ENCODE measurements at places on chromosomes 1 and 21.

DNA sequence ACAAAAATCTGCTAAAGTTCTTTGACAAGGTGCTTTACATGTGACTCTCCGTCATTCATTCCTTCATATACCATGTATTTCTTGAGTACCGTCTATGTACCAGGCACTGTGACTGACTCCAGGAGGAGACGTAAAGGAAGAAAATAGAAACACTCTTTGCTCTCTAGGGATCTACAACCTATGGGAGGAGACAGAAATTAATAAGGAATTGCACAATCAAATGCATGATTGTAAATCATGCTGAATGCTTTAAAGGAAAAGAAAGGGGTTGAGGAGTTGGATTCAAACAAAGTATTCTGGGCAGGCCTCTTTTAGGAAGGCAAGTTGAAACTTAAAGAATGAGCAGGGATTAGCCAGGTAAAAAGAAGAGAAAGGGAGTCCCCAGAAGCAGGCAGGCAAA, 239.1 kb upstream of the FGGY start:
- no peak for DNase-seq

GRCh38 chr1:145985502-145986439, 10.6 kb downstream of the TXNIP start:
- no peak for DNase-seq

GRCh38 chr1:18203645-18204044, 96.0 kb downstream of the IGSF21 start:
- no peak for DNase-seq

- DNase-seq = no peak
Measured at GRCh38 chr1:12756273-12756672, 10.3 kb downstream of the CFAP107 start.

DNA sequence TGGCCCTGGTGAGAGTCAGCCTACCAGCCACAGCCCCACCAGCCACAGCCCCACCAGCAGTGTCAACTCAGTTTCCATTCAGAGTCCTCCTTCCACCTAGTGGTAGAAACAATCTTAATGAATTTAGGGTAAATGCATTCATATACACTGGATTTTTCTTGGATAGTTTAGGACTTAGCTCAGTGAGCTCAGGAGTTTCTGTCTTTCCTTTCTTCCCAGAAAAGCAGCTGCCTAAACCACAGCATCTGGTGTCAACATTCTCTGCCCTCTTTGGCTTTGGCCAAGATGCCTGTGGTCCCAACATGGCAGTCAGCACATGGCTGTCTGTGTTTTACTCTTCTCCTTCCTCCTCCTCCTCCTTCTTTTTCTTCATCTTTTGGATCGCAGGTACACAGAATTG, 94.0 kb downstream of the CLIC6 start:
- DNase-seq = no peak

GRCh38 chr21:36700295-36700970, 1.5 kb downstream of the SIM2 start:
- DNase-seq = no peak

- no peak for DNase-seq
Measured at GRCh38 chr21:18801468-18801867, 397.9 kb upstream of the TMPRSS15 start.

- peak; percentile 40 for DNase-seq
Measured at GRCh38 chr1:205930799-205931281, 12.4 kb downstream of the SLC26A9 start.

DNA sequence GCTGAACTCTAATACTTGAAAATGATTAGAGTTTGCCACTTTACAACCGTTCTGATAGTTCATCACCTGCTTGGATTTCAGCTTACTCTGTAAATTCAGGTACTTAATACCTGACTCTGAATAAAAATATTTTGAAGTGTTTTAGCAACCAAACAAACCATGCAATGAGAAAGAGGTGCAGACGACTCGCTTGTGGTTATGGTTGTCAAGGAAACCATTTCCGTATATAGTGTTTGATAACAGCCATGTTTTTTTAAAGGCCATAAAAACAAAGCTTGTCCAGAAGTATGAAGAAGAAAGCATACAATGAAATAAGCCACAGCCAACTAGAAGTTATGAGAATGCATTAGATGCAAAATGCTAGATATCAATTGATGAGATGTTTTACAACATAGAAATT, 167.2 kb upstream of the HMCN1 start:
- DNase-seq = no peak

DNA sequence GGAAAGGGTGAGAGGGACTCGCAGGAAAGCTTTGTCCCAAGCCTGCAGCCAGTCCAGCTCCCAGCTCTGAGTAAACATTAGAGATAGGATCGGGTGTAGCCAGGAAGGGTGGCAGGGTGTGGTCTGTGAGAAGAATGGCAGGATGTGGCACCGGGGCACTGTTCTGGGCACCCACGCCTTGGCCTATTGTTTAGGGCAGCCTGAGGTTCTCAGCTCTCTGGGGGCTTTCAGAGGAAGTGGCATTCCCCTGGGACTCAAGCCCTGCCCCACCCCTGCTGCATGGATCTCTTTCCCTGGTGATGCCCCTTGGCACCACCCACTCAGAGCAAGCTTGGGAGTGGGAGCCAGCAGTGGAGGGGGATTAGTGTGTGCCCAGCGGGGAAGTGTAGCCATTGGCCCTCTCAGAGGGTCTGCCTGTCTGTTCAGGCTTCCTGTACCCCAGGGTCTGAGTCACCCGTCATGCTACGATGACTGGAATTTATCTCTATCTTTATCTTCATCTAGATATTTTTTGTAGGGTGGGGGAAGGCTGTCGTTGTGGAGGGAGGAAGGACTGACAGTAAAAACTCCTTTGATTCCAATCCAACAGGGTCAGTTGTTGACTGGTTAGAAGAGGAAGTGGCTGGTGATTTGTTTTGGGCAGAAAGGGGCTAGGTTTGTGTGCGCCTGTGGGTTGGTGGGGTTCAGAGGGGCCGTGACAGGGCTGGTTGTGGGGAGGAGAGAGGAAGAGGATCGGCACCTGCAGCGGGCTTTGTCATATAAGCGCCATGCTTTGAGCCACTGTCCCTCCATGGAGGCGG, 31.6 kb downstream of the SOX13 start:
- no peak for DNase-seq

DNA sequence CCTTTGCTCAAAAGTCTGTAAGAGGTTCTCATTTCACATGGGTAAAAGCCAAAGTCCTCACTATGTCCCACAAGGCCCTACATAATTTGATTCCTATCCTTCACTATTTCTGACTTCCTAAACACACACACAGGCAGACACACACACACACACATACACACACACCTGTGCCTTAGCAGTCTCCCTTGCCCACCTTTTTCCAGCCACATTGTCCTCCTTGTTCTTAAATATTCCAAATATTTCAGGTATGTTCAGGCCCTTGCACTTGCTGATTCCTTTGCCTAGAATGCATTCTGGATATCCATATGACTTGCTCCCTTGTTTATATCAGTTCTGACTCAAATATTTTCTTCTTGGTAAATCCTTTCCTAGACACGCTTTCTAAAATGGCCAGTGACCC, 54.6 kb downstream of the NTNG1 start:
- no peak for DNase-seq

GRCh38 chr1:185244015-185244747, 72.9 kb downstream of the IVNS1ABP start:
- no peak for DNase-seq

- DNase-seq = no peak
Measured at GRCh38 chr1:62024690-62025089, 170.0 kb upstream of the L1TD1 start.

GRCh38 chr1:209577346-209577745, 6.2 kb upstream of the CAMK1G start:
- no peak for DNase-seq

- DNase-seq = no peak
Measured at GRCh38 chr1:51316113-51316845, 14.1 kb downstream of the TTC39A start.

- no peak for DNase-seq
Measured at GRCh38 chr1:211734791-211735190, 59.4 kb upstream of the NEK2 start.

- DNase-seq = no peak
Measured at GRCh38 chr21:30962013-30962412, 76.3 kb downstream of the KRTAP19-8 start.

DNA sequence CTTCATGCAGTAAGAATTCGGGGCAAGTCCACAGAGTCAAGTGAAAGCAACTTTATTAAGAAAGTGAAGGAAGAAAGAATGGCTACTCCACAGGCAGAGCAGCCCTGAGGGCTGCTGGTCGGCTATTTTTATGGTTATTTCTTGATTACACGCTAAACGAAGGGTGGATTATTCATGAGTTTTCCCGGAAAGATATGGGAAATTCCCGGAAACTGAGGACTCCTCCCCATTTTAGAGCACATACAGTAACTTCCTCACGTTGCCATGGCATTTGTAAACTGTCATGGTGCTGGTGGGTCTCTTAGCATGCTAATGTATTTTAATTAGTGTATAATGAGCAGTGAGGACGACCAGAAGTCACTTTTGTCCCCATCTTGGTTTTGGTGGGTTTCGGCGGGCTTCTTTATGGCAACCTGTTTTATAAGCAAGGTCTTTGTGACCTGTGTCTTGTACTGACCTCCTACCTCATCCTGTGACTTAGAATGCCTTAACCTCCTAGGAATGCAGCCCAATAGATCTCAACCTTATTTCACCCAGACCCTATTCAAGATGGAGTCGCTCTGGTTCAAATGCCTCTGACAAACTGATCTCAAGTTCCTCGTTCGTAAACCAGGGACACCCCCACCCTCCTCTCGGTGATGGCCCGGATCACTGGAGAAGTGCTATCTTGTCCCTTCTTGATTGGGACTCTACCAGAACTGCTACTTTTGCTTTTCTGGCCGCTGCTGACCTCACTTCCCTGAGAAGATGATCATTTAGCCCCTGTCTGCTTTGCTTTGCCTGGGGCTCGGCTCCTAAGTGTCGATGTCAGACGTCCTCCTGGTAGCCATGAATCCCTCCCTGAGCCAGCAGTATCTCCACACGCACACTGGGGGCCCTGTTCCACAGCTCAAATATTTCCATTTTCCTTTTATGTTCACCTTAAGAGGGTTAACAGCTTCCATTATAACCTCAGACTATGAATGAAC, 48.8 kb downstream of the CLSTN1 start:
- no peak for DNase-seq

GRCh38 chr1:88327391-88328267, 356.4 kb upstream of the PKN2 start:
- DNase-seq = peak; percentile 51

GRCh38 chr1:211676761-211677160, 1.3 kb upstream of the NEK2 start:
- DNase-seq = no peak

DNA sequence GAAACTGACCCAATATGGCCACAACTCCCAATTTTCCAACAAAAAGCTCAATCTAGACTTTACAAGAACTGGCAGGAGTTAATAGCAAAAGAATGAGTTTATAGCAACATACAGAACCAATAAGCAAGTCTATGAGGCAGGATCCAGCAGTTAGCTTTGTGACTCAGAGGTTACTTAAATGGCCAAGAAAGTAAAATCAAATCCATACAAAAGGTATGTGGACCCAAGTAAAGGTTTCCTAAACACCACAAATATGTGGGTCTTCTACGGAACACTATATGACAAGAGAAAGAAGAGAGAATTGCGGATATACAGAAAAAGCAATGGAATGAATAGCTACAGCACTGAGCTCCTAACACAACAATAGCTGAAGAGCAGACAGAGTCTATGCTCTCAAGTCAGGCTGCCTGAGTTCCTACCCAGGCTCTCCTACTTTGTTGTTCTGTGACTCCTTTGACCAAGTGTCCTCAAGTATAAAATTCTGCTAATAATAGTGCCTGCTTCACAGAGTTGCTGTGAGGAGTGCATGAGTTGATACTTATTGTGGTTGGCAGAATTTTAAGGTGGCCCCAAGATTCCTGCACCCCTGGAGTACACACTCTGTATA, 204.3 kb downstream of the SMYD3 start:
- DNase-seq = no peak

DNA sequence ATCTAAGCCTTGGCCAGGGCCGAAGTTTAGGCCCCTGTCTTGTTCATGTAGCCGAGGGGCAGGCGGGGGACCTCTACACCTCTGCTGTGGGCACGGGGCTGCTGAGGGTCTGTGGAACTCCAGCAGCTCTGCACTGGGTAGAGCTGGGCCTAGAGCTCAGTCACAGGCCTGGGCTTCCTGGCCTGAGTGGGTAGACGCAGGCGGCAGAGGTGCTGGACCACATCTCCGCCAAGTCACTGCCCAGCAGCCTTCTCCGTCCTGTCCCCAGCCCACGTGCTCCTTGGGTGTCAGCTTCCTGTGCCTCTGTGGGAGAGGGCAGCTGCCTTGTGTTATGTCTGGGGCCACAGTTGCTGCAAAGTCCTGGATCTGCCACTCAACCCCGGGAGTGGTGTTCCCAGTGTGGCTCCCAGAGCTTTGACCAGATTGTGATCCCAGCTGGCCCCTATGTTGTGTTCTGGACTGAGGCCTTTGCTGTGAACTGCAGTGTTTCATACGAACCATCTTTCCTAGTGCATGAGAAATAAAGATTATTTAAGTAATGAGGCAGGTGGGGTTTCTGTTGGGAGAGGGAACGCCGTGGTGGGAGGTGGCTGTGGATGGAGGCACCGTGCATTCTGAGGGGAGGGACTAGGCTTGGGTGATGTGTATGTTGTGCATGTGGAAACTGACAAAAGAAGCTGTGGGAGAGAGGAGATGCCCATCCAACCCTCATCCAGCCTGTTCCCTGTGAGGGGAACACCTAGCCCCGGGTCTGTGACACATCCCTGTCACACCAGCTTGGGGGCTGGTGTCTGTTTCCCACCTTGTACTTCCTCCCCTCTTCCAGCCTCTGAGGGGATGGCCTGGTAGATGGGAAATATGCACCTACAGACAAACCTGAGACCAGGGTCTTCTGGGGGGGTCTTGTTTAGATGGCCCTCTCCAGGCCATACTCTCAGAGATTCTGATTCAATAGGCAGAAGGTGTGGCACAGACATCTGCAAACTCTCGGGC, 12.2 kb downstream of the AMPD2 start:
- no peak for DNase-seq

DNA sequence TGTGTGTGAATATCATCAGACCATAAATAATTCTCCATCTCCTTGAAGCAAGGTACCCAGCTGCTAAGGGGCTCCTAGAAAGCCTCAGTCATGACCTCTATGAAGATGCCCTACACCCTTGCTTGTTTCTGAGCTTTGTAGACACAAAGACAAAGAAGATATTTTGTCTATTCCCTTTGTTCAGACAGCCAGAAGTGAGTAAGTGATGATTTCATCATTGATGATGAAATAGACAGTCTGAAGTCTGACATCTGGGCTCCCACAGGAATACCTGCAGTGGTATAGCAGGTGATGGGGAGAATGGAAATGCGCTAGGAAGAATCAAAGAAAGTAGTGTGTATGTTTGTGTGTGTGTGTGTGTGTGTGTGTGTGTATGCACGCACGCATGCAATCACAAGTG, 82.2 kb upstream of the DPT start:
- DNase-seq = no peak

- no peak for DNase-seq
Measured at GRCh38 chr1:236724506-236724905, 38.2 kb downstream of the ACTN2 start.

- DNase-seq = no peak
Measured at GRCh38 chr1:54489627-54490250, 58.3 kb upstream of the ACOT11 start.

GRCh38 chr1:1117469-1117831, 1.6 kb upstream of the C1orf159 start:
- DNase-seq = no peak

- DNase-seq = no peak
Measured at GRCh38 chr1:82366689-82367088, 566.0 kb downstream of the ADGRL2 start.
